ENCODE measurements at places on chromosomes 6 and 20.

- no peak for DNase-seq
These were observed 74.9 kb downstream of the IGF2R start for GRCh38 chr6:160043784-160044183.

DNA sequence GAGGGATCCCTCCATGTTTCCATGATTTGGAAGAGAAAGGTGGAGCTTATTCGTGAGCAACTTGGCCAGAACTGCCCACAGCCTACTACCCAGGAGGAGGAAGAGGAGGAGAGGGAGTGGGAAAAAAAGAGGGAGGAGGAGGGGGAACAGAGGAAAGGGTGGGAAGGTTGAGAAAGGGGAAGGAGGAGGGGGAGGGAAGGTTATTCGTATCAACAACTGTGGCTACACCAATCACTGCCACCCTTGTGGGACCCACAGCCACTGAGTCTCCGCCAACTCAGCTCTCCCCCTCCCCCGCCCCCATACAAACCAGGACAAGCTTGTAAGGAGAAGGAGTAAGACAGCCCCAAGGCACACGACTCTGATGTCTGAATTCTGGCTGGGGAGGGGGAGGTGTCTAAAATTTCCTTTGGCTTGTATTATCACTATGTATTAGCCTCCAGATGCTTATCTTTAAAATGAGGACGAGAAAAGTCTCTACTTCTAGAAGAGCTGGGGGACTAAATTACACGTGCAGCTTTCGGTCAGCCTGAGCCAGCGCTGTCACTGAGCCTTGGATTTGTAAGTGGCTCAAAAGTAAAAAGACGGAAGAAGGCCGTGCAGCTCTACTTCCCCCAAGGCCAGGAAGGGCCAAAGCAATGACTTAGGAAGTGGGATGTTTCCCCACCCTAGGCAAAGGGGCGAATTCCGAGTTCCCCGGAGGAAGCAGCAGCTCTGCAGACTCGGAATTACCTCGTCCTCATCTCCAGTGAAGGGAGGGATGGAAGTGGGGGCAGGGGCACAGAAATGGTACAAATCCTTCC, 1.0 kb downstream of the FKBP1A start:
- DNase-seq, result no peak

GRCh38 chr20:14896569-14896968, 559.2 kb upstream of the FLRT3 start:
- no peak for DNase-seq

DNA sequence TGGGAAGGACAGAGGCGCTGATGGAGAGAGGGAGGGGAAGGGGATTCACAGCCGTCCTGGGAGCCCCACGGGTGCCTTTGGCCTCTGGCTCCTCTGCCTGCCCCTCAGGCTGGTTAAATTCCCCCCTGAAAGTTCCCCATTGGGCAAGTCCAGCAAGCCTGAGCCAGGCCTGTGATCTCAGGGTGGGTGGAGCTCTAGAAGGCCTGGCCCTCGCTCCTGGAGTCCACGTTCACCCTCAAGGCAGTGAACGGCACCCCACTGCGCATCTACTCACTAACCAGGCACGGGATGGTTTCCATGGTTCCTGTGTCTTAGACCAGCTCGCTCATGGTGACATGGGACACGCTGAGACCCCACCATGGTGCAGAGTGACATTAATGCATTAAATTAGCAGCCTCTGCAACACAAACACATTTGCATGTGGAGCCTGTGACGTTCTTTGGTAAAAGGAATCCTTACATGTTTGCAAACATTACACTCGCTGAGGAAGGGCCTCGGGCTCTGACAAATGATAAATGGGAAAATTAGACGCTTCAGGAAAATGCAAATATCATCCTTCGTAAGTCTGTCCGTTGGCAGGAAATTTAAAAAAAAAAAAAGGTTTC, 452.7 kb downstream of the PREX1 start:
- no peak for DNase-seq

DNA sequence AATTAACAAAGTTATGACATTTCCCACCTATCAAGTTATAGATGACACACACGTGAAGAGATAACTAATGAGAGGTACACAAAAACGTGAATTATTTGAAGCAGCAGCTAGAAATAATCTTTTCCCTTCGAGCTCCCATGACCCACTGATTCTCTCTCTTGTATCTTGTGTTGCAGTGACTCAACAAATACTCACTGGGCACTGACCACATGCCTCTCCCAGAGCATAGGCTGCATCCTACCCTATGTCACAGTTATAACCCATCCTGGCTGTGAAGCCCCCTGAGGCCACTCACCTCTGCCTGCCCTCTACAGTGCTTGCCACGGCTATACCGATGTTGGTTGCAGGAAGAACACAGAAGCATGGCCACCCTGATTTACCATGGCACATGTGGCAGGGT, 91.8 kb downstream of the INSM1 start:
- no peak for DNase-seq

GRCh38 chr6:142885182-142885867, 59.7 kb downstream of the HIVEP2 start:
- peak; percentile 22 for DNase-seq

- no peak for DNase-seq
These were observed 315.1 kb downstream of the HDGFL1 start for GRCh38 chr6:22884456-22884855.

DNA sequence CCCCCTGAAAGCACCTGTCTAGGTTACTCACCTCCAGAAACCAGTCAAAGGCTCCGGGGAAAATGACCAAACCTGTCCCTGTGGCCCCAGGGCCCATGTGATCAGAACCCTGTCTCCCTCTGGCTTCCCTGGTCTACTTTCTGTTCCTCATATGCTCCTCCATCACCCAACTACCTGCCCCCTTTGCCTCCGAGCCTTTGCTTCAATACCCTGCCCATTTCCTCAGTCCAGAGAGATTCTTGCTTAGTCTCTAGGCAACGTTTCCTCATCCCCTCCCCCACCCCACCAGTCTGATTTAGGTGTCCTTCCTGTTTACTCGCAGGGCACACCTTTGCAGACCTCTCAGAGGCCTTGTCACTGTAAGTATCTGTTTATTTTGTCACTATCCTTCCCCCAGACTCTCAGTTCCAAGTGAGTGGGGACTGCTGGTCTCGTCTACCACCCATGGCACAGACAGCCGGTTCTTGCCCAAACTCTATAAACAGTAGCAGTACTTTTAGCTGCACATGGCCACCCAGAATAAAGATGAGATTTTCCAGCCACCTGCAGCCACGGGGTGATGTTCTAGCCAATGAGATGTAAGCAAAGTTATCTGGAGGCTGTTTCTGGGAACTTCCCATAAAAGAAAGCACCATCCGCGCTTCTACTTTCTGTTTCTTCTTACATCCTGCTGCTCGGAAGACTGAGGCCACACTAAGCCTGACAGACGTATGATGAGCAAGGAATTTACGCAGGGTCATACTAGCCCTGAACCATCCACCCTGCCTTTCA, 13.3 kb downstream of the ELOVL5 start:
- peak; percentile 57 for DNase-seq

- DNase-seq, result no peak
These were observed 971 bp downstream of the NFKBIE start for GRCh38 chr6:44264154-44265006.

DNA sequence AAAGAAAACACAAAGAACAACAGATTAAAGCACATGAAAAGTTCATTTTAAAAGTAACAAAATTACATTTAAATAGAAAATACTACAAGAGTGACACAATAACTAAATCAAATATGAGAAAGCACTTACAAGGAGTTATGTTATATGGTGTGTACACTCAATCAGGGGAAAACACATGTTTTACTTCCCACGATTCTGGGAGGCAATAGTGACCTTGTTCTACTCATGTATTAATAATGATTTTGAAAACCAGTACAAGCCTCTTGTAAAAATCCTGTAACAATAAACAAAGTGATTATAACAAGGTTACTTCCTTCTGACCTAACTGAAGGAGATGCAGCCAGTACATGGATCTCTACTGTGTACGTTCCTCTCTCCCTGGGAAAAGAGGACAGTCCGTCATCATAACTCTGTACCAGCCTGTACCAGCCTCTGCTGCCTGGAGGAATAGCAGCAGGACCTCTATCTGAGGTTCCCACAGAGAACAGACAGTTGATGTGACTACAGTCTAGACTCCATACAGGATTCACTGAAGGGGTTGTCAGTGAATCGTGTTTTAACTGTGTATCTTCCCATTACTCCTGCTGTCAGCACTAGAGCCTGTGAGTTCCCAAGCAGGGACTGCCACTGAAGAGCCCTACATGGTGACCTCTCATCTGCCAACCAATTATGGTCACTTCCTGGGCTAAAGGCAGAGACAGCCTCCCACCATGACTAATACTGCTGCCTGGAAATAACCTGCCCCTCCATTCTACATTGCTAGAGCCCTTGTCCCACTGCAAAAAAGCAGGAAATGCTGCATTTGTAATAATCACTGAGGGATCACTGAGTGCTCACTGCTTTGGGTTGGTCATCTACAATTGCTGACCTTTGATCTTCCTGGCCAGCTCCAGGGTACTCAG, 149.7 kb downstream of the KIF16B start:
- no peak for DNase-seq

GRCh38 chr6:147825848-147826247, 317.4 kb downstream of the SAMD5 start:
- DNase-seq, result no peak

- DNase-seq, result no peak
These were observed 294.3 kb downstream of the CDC5L start for GRCh38 chr6:44681761-44682160.

GRCh38 chr6:47788498-47788884, 6.7 kb downstream of the OPN5 start:
- no peak for DNase-seq

GRCh38 chr20:15702161-15702560, 871.1 kb downstream of the KIF16B start:
- no peak for DNase-seq

- DNase-seq, result peak; percentile 32
These were observed 353 bp downstream of the TRAM2 start for GRCh38 chr6:52576392-52577021.

DNA sequence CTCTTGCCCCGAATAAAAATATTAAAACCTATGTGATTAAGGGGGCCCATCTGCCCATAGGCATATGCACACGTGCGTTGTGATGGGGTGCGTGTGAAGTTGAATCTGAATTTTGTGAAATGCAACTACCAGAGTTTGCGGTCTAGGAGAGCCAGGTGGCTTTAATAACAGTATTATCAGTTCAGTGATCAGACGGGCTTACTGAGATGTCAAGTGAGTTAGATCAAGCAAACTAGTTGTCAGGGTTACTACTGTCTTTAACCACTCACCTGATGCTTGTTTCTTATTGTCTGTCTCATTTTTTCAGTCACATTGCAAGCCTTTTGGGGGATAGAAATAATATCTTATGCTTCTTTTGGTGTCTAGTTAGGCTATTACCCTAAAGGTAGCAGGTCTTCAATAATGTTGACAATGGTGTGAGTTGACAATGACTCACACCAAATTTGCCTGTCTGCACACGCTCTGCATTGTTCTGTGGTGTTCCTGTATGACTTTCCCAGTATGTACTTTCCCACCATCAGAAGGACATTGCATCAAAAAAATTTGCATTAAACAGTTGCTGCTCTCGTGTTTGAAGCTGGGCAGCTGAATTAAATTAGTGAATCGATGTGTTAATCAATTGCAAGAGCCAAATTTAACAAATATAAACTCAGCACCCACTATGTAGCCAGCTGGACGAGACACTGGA, 103.1 kb upstream of the NAA20 start:
- no peak for DNase-seq

GRCh38 chr6:122783401-122783800, 3.9 kb downstream of the FABP7 start:
- DNase-seq, result no peak

- no peak for DNase-seq
These were observed 76.1 kb upstream of the PRL start for GRCh38 chr6:22372922-22373321.

Measured in activated T-helper 1 cell treated with Interleukin-2 at 50 U/mL for 16 hours (primary cell).